ENCODE measurements at places on chromosomes 2 and 18.
A peak's percentile ranks its signal among the peaks of the same experiment; 100 is the strongest.

- no peak for DNase-seq
Observed at GRCh38 chr18:77043541-77044280, 88.9 kb downstream of the MBP start.

- peak; percentile 16 for DNase-seq
Observed at GRCh38 chr2:190649035-190649797, at the start of gene NAB1. Gene NAB1, plus strand, starts transcription at chr2:190649083. Its CDS starts 10,094 bp downstream, at chr2:190659177.

DNA sequence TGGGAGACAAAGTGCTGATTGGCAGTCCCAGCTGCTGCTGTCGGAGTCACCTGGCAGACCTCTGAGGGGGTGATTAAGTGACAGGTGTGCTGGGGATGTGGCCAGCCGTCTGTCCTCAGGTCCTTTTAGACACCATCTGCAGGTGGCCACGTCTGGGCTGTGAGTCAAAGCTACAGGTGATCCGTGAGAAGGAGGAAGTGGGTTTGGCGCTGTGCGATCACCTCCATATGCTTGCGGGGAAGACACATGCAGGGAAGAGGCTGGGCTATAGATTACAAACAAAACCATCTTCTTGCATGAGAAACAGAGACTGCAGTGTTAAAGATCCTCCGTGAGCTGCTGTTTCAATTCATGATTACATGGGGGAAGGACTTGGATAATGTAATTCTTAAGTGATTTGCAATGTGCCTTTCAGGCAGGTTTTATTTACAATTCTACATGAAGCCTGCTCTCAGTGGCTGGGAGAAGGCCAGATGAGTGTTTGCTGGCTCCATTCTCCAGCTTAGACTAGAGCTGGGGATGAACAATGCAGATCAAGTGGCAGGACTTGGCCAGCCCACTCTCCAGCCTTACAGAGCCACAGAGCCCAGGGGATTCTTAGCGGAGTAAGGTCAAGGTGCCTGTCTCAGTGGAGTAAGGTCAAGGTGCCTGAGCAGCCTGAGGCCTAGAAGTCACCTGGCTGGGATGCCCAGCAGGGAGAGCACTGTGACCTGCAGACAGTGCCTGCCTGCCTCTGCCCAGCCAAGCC lies 87.8 kb downstream of the LYPD1 start:
- no peak for DNase-seq

DNA sequence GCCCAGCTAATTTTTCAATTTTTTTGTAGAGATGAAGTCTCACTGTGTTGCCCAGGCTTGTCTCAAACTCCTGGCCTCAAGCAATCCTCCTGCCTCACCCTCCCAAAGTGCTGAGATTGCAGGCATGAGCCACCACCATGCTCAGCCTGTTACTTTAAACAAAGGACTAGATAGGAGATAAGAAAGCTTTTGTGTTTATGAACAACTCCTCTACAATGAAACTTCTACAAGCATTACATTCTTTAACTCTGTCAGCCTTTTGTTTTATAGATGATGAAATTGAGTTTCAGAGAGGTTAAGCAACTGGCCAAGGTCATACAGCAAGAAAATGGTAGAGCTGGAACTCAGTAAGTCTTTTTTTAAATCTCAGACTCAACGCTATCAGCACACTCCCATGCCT lies 22.7 kb downstream of the ALPK2 start:
- no peak for DNase-seq

- no peak for DNase-seq
Observed at GRCh38 chr2:157327200-157327599, 1.6 kb upstream of the ERMN start.
